NCI-H187 treated with DMSO at 0.1 percent for 48 hours (cell line): ENCODE measurements at places on chromosomes 3 and 15.

DNA sequence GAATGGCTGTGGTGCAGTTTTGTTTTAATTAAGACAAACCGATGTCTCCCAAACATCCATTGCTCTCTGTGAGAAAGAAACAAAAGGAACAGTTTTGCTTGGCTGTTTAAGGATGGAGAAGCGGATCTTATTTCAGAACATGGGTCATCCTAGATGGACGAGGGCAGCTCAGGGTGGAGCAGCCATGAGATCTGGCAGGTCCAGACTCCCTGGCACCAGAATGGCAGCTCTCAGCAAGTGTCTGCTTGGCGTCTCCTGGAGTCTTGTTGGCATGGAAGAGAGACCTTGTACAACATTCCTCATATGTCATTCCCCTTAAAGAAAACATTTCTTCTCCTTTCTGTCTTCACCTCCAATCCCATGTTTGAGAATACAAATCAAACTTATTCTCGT is 93.8 kb downstream of the ADAMTSL3 start:
- DNase-seq = no peak

GRCh38 chr3:128081846-128082245 is 29.6 kb downstream of the SEC61A1 start:
- DNase-seq = no peak

DNA sequence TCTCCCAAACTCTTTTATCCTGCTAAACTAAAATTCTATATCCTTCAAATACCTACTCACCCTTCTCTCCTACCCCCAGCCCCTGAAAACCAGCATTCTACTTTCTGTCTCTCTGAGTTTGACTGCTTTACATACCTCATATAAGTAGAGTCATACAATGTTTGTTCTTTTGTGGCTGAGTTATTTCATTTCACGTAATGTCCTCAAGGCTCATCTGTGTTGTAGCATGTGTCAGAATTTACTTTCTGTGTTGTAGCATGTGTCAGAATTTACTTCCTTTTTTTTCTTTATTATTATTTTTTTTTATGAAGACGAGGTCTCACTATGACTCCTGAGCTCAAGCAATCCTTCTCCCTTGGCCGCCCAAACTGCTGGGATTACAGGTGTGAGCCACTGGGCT is 20.1 kb downstream of the IFT122 start:
- DNase-seq = no peak

DNA sequence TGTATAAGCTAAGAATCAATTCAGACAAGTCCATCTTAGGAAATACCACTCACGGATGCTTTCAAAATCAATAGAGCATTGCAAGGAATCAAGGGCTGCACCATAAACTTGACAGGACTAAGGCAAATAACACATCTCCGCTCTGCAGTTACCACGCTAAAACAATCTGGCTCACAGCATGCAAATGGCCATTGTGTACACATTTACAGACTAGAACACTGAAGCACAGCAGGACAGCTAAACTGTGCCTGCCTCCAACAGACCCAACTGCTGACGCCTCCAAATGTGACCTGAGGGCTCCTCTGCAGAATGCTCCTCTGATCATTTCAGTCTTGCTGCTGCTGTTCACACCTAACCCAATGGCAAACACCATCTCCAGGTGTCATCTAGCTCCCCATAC is 104.3 kb downstream of the MEX3B start:
- peak; percentile 41 for DNase-seq

DNA sequence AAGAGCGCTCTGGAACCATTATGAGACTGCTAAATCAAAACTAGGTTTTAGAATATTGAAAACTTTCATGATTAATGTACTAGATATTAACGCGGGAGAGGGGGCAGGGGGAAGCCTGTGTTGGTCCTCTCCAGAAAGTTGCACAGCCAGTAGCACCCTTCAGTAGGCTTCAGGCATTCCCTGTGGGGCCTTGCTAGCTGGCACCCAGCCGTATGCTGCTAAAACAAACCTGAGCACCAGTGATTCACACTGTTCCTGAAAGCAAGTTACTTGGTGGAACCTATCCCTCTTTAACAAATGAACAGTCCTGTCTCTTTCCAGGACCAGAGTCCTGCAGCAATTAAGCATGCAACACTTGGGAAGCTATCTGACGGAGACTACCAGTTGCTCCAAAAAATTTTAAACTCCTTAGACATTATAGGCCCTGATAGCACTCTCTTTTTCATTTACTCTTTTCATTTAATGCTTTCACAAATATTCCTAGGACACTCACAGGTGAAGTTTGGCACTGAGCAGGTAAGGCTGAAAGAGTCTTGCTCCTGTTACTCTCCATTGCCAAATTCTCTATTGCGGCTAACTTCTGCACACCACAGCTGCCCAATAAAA is 1.2 kb upstream of the ATRIP start:
- DNase-seq = no peak

DNA sequence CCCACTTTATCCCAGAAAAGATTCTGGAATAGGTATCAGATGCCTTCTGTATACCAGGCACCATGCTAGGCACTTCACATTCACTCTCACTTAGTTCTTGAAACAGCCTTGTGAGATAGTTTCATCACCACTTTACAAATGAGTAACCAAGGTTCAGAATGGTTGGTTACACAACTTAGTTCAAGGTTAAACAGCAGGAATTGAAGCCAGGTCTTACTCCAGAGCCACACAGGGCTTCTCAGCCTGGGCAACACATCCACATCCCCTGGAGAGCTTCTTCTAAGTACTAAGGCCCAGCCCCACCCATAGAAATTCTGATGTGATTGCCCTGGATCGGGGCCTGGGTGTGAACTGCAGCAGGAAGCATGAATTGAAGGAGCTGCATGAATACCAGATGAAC is 18.6 kb downstream of the WHAMM start:
- DNase-seq = no peak

DNA sequence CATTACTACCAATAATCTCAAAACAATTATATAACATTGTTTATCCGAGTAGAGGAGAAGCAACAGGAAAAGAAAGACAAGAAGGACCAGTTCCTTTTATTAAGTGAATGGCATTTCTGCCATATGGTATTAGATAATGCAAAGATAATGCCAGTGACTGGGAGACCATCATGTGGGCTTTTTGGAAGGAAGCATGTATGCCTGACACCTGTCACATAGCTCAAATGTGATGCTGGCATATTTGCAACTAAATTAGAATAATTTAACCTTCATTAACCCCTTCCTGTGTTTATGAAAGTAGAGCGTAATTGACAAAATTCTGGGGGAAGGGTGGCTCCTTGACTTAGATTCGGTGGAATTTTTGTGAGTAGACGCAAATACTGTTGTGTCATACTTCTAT is 733.0 kb downstream of the TUSC7 start:
- DNase-seq = no peak
